ENCODE measurements at places on chromosomes 6 and 20.

- no peak for DNase-seq
Measured at GRCh38 chr20:43955062-43955749, 40.6 kb downstream of the TOX2 start.

GRCh38 chr6:14601490-14601889, 483.9 kb downstream of the CD83 start:
- DNase-seq, result no peak

GRCh38 chr6:20205722-20206161, 6.5 kb downstream of the MBOAT1 start:
- DNase-seq, result no peak

DNA sequence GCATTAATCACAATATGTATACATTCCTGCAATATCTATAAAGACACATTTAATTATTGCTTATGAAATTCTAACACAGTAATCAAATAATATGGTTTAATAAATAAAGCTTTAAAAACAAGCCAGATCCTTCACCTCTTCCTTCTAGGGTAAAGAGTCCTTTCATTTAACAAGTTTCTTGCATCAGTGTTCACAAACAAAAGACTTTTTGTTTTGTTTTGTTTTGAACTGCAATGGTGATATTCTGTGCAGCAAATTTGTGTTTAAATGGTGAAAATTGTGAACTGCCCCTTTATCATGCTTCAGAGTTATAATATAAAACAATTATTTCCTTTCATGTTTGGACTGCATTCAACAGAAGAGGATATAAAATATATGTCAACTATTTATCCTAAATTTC, 177.3 kb downstream of the EPHA7 start:
- DNase-seq, result no peak

DNA sequence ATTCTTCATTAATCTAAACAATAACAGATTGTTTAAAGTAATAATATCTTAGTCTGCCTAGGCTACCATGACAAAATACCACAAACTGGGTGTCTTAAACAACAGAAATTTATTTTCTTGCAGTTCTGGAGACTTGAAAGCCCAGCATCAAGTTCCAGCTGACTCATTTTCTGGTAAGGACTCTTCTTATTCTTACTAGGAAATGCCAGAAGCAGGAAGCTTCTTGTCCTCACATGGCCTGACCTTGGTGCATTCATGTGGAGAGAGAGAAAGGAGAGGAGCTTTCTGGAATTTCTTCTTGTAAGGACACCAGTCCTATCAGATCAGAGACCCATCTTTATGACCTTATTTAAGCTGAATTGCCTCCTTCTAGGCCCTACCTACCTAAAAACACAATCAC, 110.5 kb downstream of the ANKRD60 start:
- DNase-seq, result no peak

DNA sequence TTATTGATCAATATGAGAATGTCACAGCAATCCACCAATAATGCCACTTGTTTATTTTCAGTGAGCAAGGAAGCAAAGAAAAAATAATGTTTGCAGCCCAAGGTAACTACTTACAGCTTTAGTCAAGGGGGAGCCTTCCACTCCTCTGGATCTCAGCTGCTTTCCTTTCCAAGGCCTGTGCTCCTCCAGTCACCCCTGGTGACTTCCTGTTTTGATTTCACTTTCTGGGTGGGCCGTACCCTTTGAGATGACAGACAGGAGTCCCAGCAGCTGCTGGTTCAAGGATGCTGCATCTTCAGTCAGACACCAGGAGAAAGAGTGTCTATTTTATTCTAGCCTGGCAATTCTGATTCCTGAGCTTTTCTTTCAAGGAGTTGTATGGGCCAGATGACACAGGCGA, 5.6 kb upstream of the VNN2 start:
- DNase-seq, result no peak

DNA sequence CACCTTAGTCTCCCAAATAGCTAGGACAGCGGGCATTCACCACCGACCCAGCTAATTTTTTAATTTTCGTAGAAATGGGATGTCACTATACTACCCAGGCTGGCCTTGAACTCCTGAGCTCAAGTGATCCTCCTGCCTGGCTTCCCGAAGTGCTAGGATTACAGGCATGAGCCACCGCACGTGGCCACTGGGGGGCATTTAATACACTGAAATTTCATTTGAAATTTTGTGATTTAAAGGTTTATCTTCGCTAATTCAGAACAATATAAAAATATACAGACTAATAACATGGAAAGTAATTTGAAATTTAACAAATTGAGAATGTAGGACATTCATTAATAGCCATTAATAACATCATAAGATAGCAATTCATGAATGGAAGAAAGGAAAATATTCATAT, 20.5 kb upstream of the TBC1D32 start:
- DNase-seq, result no peak

DNA sequence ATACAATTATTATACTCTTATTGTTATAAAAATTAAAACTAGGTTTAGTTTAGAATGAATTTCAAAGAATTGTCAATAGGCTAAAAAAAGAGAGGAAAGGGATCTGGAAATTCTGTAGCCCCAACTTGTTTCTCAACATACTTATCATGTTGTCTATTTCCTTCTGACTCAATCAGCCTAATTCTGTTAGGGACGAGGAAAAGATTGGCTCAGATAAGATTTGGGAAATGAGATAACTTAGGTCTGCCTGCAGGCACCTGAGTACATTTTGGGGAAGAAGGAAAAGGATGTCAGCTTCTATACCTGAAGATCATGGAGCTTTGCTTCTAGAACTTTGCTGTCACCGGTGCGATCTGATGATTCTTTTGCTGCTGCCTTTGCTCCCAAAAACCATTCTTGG, 238.8 kb downstream of the SYNE1 start:
- DNase-seq, result no peak

DNA sequence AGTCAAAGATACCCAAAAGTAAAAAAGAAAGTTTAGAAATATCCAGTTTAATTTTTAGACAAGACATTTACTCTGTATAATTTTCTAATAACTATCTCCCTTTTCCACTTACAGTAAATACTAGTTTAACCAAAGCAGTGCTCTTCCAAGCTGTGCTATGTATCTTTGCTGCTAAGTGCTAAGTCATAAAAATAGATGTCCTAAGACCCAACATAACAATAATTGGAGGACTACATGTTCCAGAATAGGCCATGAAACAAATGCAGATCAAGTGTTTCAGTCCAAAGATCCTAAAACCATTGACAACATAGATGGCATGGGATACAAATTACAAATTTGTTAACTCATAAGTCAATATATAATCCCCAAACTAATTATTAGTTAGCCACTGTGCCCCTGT, 111.1 kb downstream of the FAM83B start:
- DNase-seq, result no peak

GRCh38 chr20:33431797-33432381, 11.7 kb downstream of the SNTA1 start:
- no peak for DNase-seq

- no peak for DNase-seq
Measured at GRCh38 chr6:155528982-155529453, 73.4 kb upstream of the NOX3 start.

- no peak for DNase-seq
Measured at GRCh38 chr6:41373919-41374617, 38.7 kb downstream of the NCR2 start.

GRCh38 chr6:44004136-44004535, 123.1 kb downstream of the MRPL14 start:
- DNase-seq, result no peak

GRCh38 chr6:44255871-44256774, 1.2 kb downstream of the SLC35B2 start:
- DNase-seq, result no peak

DNA sequence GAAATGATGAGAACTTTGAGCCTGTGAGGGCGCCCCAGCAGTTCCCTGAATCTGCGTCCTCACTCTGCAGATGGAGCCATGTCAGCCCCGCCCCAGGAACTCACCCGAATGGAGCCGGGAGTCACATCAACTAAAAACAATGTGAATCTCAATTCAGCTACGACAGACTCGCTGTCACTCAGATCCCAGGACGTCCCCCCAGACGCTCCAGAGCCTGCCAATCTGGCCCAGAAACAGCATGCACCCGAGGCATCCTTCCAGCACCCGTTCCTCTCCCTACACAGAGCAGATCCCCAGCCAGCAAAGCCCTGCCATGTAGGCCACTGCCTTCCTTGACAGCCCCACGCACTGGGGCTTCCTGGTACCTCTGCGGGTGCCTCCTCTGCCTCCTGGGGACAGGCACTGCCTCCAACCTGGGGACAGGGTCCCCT, 248.0 kb downstream of the TTLL2 start:
- DNase-seq, result no peak

DNA sequence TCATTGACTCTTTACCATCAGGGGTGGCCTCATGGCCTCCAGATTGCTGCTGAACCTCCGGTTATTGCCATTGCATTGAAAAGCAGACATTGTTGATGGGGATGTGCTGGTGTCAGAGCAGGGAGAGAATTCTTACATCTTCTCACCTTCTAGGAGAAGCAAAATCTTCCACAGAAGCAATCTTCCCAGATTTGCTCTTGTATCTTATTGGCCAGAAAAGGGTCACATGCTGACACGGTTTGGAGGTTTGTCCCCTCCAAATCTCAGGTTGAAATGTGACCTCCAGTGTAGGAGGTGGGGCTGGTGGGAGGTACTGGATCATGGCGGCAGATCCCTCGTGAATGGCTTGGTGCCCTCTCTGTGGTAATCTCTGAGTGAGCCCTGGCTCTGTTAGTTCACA, 10.7 kb downstream of the TP53RK start:
- no peak for DNase-seq

- no peak for DNase-seq
Measured at GRCh38 chr6:87237804-87238203, 82.4 kb downstream of the ZNF292 start.

DNA sequence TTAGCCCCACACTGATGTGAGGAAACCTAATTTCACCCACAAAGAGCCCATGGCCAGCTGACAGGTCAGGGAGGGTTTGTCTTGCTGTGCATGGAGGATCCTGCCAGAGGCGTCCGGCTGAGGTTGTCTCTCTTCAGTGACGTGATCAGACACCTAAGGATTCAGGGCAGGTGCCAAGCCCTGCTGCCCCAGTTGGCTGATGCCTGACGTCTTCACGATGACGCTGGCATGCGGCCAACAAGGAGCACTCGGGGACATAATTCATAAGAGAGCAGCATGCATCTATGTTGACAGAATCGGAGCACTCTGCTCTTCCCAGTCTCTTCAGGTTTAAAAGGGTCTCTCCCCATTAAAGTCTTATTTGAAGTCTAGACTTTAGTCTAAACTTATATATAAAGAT, 47.8 kb downstream of the PSMB1 start:
- no peak for DNase-seq

GRCh38 chr6:5592886-5593519, 331.7 kb downstream of the FARS2 start:
- DNase-seq, result no peak

GRCh38 chr6:13285705-13286104, 42.6 kb downstream of the TBC1D7 start:
- no peak for DNase-seq

GRCh38 chr20:48771542-48771941, 56.3 kb downstream of the PREX1 start:
- no peak for DNase-seq

GRCh38 chr20:38239441-38239840, 21.1 kb downstream of the KIAA1755 start:
- no peak for DNase-seq

GRCh38 chr6:41346441-41346840, 11.0 kb downstream of the NCR2 start:
- no peak for DNase-seq

DNA sequence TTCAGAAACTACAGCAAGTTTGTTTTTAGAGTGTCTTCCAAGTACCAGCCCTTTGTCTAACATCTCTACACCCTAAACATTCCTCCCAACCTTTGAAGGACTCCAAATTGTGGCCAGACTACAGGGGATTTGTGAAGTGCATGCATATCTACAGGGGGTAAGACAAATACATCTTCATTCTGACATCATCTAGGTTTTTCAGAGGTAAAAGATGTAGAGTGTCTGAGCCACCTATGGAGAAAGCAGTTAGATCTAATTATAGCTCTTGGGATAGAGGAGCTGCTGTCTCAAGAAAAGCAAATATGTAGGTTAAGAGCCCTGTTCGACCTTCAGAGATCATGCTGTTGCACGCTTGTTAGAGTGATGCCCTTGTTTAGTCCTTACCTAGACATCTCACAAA, 617.7 kb upstream of the AGPAT4 start:
- DNase-seq, result no peak

- DNase-seq, result no peak
Measured at GRCh38 chr20:46253391-46253790, 54.9 kb downstream of the CDH22 start.

GRCh38 chr20:50270569-50270968, 79.9 kb downstream of the CEBPB start:
- no peak for DNase-seq

- DNase-seq, result no peak
Measured at GRCh38 chr6:11614534-11615213, 77.1 kb downstream of the TMEM170B start.

- DNase-seq, result no peak
Measured at GRCh38 chr20:3239026-3239866, at the start of gene SLC4A11. TSS of gene SLC4A11 (minus strand) at chr20:3239190. CDS start at chr20:3239137, 53 bp downstream.

GRCh38 chr6:1418471-1419191, 29.3 kb downstream of the FOXF2 start:
- no peak for DNase-seq

- DNase-seq, result no peak
Measured at GRCh38 chr20:48338717-48339116, 489.1 kb downstream of the PREX1 start.

DNA sequence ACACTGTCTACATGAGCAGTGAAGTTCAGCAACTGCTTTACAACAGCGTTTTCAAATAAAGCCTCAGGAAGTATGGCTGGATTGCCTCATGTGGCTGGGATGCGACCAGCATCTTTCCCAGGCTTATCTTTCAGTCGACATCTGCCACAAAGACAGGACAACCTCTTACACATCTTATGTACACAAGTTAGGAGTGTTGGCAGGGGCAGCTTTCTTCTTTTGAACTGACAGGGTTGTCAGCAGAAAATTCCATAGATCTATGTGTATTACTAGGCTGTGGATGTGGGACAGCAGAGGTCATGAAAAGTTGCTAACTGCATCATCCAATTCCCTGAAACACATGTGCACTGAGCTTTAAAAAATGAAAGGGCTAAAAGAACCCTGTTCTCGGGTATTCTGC, 48.1 kb downstream of the PLAGL1 start:
- DNase-seq, result no peak

DNA sequence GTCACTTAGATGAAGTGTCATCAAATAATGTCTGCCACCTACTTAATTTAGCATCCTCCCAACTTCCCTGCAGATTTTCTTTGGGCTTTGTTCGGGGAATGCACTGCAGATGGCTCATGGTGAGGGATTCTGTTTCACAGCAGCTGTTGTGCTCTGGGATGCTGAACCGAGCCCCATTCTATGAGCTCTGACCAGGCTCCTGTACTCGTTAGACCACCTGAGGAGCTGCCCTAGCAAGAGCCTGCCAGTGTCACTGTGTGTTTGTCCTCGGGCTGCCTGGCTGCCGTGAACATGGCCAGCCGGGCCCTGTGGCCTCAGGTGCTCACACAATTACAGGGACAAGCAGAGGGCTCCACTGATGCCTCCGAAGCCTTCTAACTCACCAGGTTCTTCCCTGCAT, 238.8 kb upstream of the ECI2 start:
- DNase-seq, result no peak

GRCh38 chr6:3913958-3914337, 64.8 kb downstream of the FAM50B start:
- no peak for DNase-seq
